ENCODE measurements at places on chromosomes 6 and 20.

DNA sequence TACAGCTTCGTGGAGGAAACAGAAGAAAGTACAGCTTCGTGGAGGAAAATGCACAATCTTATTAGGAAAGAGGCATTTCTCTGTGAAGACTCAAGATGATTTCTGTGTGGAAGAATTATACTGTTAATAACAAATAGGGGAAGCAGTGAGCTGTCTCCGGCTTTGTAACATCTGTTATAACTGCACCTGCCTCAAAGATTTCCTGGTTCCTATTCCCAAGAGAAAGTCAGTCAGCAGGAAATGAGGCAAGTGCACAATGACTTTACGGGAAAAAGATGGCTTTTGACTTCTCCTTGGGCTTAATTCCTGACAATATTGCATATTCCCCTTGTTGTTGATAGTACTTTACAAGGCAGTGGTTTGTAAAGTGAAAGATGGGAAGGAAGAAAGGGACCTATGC lies 538.5 kb downstream of the BMP2 start:
- no peak for DNase-seq

DNA sequence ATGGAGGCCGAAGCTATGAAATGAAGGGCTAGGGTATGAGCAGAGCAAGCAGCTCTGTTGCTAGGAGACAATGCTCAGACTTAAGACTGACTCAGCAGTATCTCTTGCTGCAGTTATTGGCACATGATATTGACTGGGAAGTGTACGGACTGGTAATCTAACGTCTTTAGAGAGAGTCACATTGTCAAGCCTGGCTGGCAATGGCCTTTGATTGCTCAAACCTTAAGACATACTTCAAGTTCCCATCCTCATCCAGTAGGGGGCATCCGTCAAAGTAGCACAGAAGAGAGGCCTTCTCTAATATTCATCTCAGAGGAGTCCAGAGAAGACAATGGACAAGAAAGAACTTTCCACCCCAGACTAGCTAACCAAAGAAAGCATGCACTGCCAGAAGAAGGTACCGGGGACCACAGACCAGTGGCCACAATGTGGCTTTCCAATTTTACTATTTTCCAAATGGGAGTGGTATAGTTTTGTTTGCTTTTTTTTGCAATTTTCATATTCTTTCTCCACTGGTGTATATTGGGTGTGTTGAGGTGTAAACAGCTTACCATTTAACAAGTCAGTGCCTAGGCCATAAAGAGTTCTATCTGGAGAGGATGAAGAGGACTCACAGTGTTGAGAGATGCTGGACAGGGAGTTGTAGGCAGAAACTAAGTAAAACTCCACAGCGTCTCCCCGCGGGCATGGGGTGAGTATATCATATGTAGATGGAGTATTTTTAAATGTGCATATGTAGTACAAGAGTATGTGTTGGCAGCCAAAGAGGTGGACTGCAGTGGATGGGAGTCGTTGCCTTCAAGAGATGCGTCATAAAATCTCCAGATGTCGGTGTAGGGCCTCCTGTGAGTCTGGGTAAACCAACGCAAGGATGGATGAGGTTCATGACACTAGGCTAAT lies 36.7 kb downstream of the LRFN2 start:
- peak; percentile 25 for DNase-seq

GRCh38 chr6:99530627-99531026 lies 15.4 kb upstream of the USP45 start:
- DNase-seq: no peak

GRCh38 chr20:63416631-63417030 lies 55.5 kb upstream of the CHRNA4 start:
- DNase-seq: no peak

DNA sequence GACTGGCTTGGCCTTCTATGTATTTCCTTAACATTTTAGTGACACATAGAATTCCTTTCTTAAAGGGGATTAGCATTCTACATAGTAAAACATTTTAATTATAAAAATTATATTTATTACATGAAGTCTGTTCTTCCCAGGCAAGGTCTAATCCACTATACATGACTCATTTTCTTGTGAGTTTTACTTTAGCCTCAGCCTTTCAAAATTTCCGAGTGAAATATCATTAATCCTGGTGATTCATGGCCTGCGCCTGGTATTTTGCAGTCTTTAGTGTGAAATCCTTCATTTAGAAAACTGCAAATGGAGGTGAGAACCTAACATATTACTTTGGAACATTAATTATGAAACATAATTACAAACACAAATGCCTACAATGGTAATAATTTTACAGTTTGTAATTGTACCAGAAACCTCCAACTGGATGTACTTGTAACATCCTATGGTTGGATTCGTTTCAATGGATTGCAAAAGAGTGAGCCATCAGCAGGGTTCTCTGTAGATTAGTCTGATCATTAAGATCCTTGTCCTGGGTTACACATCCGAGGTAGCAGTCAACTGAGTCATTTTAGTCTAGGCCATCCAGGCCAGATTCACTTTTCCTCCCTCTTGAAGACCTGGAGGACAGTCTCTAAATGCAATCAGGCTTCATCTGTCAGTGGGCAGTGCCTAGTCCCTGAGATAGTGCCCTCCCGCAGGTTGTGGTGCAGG lies 272.0 kb downstream of the PACRG start:
- no peak for DNase-seq

- no peak for DNase-seq
These were observed 92.6 kb downstream of the F13A1 start for GRCh38 chr6:6227896-6228295.

GRCh38 chr6:64270083-64270482 lies 634.5 kb downstream of the PHF3 start:
- DNase-seq: no peak

- no peak for DNase-seq
These were observed 57.5 kb downstream of the CYB5R4 start for GRCh38 chr6:83917001-83917400.

DNA sequence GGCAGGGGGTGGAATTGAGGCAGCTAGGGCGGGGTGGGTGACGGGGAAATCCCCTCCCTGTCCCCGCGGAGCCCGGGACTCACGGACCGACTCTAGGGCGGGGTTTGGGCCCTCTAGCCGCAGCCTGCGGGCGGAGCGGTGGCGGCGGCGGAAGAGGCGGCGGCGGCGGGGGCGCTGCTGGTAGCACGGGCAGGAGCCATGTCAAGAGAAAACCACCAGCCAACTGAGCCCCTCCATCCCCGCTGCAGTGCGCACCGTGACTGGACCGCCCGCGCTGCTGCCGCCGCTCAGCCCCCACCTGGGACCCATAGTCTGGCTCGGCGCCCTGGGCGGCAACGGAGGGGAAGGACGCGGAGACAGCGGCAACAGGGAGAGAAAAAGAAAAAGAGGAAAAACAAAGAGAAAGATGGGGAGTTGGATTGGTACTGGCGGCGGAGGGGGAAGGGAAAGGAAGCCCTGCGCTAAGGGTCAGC lies 1.2 kb upstream of the C6orf62 start:
- DNase-seq: peak; percentile 74

- no peak for DNase-seq
These were observed 180.9 kb downstream of the LY86 start for GRCh38 chr6:6769466-6769865.

DNA sequence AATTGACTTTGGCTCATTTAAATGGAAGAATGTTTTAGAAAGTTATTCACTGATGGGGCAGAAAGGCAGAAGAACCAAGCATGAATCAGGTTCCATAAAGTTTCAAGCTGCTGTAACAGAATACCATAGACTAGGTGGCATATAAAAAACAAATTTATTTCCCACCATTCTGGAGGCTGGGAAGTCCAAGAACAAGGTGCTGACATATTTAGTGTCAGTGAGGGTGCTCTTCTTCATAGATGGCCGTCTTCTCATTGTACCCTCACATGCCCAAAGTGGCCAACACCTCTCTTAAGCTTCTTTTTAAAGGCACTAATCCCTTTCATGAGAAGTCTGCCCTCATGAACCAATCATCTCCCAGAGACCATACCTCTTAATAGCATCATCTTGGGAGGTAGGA lies 560.2 kb upstream of the FLRT3 start:
- no peak for DNase-seq

DNA sequence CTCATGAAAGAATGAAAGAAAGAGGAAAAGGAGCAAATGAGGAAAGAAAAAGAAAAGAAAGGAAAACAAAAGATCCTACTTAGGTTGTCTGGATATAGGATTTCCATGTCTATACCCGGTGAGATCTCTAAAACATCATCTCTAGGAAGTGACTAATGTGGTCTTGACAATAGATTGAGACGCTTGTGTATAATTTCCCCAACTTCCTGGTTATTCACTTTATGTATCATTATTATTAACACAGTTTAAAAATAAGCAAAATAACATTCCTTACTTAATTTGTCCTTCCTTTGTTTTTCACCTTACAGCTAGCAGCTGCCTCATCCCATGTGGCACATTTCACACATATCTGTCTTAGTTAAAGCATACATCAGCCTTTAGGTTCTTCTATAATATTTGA lies 27.0 kb downstream of the LAMA4 start:
- DNase-seq: no peak

- DNase-seq: no peak
These were observed 17.3 kb downstream of the SLC22A1 start for GRCh38 chr6:160138839-160139419.

DNA sequence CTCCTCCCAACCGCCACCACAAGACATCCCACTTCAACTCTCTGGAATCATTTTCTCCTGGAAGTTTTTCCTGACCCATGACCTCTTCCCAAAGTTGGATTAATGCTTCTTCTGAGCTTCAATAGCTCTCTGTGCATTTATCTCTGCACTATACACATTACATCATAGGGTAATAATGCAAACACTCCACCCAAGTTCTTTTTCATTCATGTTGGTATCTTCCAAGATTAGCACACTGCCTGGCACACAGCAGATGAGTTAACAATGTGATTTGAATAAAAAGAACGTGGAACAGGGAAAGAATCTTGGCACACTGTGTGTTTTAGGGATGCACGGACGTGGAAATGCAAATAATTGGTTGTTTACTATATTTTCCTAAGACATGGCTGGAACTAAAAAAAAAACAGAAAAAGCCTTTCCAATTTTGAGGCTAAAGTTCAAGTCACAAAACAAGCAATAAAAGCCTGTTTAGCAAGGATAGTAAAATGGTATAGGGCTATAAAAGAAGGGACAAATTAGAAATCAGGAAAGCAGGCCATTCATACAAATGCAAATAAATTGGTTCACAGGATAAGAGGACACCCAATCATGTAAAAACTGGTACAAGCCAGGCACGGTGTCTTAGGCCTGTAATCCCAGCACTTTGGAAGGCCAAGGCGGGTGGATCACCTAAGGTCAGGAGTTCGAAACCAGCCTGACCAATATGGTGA lies 1.6 kb upstream of the FAM135A start:
- no peak for DNase-seq

GRCh38 chr6:44397424-44398164 lies 10.1 kb downstream of the CDC5L start:
- DNase-seq: no peak

DNA sequence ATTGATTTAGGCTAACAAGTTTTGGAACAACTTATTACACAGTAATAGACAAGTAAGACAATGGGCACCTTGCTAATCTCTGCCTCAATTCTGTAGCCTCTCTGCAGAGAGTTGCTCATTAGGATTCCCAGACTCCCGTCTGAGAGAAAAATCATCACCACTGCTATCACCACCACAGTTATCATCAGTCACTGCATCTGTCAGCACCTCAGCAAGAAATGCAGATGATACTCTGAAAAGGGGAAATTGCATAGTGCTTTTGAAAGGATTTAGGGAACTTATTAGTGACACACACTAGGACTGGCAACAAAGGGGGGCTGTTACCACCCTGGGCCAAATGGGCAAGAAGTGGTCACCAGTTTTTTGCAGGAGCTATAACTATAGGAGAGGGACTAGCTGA lies 39.9 kb downstream of the FOXA2 start:
- DNase-seq: no peak

DNA sequence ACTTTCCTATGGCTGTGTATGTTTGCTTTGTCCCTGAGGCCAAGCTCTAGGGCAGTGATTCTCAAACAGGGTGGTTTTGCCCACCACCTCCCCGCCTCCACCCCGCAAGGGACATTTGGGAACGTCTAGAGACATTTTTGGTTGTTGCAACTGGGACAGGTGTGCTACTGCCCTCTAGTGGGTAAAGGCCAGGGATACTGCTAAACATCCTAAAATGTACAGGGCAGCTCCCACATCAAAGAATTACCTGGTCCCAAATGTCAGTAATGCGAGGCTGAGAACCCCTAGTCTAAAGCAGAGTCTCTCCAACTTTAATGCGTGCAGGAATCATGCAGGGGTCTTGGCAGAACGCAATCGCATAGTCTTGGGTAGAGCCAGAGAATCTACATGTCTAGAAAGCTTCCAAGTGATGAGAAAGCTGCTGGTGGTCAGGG lies 5.1 kb downstream of the KCNS1 start:
- DNase-seq: peak; percentile 61

GRCh38 chr6:140480852-140481251 lies 1106.4 kb upstream of the CITED2 start:
- DNase-seq: no peak

DNA sequence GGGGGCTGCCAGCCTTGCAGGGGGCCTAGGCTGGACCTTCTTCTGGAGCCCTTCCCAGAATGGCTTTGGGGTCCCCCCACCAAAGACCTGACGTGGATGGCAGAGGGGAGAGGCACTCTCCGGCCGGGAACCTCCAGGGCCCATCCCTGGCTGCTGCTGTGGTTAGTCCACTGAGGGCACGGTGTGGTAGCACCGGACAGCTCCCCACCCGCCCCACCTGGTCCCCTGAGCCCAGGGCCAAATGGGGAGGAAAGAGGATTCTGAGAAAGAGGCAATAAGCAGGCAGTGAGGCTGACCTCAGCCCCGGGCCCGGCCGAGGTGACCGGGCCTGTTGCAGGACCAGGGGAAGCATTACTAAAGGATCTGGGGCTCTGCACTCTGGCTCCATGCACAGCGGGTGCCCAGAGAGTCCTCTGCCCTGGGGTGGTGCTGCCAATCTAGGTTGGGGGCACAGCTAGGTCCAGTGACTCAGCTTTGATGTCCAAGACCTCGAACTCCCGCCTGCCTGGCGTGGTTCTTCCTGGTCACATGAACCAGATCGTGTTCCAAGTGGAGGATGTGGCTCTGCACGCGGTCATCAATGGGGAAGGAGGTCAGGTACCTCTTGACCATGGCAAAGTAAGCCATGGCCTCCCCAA lies 2.2 kb downstream of the CENPB start:
- DNase-seq: no peak

DNA sequence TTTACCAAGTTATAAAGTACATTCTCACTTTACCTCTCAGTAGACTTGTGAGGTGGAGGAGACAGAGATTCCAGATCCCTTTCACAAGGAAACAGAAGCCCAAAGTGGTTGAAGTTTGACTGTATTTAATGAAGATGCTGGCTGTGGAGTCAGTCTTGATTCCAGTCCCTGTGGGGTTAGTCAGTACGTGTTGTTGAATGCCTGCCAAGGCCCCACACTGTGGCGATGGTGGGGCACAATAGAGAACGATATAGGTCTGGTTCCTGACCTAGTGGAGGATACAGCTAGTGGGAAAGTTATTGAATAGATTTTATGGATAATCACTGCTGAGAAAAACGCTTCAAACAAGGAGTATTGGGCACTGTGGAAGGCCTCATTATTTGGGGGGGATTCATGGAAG lies 71.4 kb downstream of the LRRC1 start:
- no peak for DNase-seq
